Fibroblast of skin of left biceps (primary cell): ENCODE measurements at places on chromosomes 6 and 20.

DNA sequence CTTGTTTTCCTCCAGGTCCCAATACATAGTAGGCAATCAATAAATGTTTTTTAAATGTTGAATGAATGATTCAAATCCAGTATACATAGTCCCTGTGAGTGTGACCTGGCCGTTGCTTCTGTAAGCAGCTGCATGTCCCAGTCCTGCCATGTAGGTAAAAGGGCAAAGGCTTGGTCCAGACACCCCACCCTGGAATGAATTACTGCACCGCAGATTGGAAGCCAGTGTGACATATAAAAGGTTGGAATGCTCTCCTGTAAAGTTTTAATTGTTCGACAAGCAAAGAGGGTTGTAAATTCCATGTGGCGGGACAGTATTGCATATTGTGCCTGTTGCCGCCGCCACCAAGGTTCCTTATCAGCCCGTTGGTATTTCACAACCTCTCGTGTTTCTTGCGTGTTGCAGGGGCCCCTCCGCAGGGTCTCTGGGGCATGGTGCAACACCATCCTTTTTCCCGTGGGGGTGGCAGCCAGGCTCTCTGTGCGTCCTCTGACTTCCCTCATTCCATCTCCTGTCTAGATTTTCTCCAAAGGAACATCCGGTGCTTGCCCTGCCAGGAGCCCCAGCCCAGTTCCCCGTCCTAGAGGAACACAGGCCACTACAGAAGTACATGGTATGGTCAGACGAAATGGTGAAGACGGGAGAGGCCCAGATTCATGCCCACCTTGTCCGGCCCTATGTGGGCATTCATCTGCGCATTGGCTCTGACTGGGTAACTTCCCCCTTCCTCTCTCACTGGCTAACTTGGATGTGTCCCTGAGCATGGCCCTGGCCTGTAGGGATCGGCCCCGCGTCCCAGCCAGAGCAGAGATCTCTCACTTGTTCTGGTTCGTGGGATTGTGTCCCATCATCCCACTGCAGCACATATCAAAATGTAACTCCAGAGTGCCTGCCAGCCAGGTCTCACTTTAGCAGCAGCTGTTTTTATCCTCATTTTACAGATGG, 20.3 kb downstream of the POFUT1 start:
- DNase-seq = no peak

DNA sequence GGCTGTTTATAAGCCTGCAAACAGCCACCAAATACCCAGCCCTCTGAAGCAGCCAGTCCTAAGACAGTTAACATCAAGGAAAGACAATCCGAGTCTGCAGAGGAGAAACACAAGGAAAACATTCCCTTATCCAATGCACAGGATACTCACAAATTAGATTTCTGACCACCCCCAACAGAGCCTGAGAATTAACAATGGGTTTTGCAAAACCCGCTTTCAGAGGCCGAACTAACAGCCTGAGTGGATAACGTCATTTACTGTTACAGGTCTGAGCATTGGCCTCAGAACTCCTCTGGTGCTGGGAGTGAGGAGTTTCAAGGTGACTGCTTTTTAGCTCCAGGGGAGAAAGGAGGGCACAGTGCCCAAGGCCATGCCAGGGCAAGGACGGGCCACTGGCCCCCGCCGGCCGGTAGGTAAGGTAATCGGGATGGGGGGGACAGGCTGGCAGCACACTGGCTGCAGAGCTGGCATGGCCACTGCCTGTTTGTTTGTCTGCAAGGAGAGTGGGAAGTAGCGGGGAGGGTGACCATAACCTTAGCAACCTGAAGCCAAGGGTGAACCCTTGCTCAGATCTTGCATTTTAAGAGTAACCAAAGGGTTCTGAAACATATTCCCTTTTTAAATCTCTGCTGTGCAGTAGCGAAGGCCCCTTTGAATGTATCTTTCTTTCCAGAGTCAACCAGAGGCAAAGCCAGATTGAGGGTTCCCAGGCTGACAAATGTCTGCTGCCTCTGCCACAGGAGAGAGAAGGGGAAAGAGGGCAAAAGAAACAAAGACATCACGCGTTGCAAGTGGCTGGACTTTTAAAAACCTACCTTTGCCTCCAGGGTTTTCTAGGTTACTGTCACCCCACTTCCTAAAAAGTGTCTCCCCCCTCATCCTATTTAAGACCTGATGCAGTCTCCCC, 3.9 kb downstream of the ZMYND8 start:
- no peak for DNase-seq

DNA sequence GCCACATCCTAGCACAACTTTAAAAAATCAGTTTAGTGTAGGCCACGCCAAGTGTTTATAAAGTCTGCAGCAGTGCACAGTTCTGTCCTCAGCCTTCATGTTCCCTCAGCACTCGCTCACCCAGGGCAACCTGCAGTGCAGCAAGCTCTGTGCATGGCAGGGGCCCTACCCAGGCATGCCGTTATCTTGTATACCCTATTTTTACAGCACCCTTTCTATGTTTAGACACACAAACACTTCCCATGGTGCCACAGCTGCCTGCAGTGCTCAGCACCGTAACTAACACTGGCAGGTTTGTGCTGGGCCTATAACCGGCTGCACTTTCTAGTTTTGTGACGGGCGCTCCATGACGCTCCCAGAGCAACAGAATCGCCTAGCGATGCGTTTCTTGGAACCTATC, 43.8 kb downstream of the ZBTB46 start:
- no peak for DNase-seq

DNA sequence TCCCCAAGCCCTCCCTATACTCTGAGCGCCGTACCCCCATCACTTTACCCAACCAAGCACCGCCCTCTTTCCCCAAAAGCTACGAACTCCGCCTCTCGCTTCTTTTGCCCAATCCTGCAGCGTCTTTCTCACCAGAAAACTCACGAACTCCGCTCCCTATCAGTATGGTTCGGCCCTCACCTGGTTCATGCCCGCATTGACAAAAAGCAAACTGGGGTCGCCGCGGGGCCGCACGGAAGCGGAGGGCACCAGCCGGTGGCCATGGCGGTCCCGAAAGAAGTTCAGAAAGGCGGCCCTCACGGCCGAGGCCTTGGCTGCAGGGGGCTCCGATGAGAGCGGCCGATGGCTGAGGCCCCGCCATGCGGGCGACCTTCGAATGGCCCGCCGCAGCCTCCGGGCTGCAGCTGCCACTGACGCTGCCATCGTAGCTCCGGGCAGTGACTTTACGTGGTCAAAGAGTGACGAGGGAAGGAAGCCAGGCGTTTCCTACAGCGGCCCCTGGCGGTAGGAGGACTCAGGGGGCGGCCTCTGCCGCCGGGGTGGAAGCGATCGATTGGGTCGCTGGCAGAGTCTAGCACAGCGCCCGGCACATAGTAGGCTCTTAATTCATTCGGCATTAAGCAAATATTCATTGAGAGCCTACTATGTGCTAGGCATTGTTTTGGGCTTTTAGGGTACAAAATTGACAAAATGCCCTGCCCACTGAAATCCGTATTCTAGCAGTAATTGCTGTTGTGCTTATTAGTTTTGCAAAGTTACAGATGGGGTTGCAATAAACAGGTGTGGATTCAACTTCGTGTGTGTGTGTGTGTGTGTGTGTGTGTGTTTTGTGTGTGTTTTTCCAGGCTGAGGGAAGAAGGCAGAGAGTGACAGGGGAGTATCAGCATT, at the start of gene AARS2:
Gene AARS2 (minus strand): TSS at position 447 of the 888 bp plus-strand sequence. CDS start 24 bp downstream, at position 423.
- peak; percentile 55 for DNase-seq

- DNase-seq = peak; percentile 45
These were observed 80.0 kb upstream of the TOP1 start for GRCh38 chr20:40948465-40949267.

GRCh38 chr20:33624399-33624798, 37.7 kb upstream of the C20orf144 start:
- DNase-seq = no peak

GRCh38 chr6:17204533-17204932, 76.6 kb upstream of the RBM24 start:
- DNase-seq = no peak

- DNase-seq = no peak
These were observed 31.2 kb downstream of the PARD6B start for GRCh38 chr20:50762435-50763220.

DNA sequence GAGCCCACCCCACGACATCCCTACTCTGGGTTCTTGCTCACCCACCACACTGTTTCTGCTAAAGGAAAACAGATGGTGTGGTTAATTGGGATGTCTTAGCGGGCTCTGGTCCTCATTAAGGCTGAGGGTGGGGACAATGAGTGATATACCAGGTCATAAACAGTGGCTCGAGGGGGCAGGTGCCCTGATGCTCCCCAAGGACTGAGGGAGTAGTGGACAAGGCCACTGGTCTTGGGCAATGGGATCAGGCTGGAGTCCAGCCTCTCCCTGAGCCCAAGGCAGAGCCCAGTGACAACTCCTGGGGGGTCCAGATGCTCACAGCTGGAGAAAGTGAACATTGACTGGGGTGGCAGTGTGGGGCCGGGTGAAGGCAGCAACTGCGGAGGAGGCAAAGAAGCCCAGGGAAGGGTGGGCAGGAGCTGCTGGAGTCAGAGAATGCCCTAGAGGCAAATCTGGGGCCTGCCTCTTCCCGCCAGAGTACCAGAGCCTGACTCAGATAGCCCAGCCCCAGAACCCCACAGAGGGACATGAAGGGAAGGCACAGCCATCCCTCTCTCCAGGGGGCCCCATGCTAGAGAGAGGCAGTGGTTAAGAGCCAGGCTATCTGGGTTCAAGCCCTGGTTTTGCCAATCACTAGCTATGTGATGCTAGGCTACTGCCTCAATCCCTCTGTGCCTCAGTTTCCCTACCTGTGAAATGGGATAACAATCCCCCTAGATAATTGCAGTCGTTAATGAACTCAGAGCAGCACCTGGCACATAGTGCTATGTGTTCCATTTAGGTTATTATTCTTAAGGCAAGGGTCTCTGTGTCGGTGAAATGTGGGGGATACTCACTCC, 72.3 kb downstream of the MRPL14 start:
- peak; percentile 54 for DNase-seq

DNA sequence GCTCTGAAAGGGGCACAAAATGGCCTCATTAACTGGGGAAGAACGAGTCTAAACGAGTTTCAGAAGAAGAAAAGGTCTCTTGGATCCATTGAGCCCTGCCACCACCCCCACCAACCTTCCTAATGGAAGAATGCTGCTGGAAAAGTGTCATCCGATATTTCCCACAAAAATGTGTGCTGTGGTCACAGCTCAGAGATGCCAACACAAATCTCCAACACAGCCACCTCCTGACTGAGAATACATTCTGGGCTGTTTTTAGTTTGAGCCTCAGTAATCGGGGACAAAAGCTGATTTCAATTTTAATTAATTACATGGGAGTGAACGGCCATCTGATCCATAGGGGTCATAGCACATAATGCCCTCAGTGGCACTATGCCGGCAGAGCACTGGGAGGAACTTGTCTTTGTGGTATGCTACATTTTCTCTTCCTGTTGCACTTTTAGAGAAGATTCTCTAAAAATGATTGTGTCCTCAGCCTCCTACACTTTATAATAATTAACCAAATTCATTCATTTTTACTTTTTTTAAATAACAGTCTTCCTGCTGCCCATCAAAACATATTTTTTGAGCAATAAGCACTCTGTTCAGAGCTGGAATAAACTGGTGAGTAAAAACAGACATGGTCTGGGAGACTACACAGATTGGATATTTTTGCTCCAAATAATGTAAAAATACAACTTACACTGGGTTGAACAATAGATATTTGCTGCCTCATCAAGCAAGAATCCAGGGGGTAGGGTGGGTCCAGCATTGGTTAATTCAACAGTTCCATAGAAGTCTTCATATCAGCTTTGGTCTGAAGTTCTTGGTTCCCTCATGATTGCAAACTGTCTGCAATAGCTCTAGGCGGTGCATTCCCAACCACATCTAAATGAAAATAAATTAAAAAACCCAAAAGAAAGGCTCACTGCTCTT, 143.6 kb upstream of the TMEM170B start:
- DNase-seq = peak; percentile 21

- DNase-seq = no peak
These were observed 2.1 kb upstream of the TMX4 start for GRCh38 chr20:8021541-8022269.

- no peak for DNase-seq
These were observed 54.3 kb upstream of the GMPR start for GRCh38 chr6:16184129-16184528.

DNA sequence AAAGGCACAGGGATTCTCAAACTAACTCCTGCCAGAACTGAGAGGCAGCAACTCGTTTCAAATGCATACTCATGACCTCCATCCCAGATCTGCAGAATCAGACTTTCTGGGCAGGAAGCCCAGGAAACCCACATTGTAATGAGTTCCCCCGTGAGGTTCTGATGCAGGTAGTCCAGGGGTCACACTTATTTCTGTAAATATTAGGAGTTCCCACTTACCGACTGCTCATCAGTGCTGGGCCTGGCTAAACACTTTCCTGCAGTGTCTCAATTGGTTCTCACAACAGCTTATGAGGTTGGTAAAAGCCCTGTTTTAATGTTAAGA, 11.6 kb downstream of the DUSP15 start:
- DNase-seq = no peak

- no peak for DNase-seq
These were observed 67.2 kb downstream of the DTNBP1 start for GRCh38 chr6:15595461-15596173.

- DNase-seq = no peak
These were observed 62.0 kb upstream of the EPB41L1 start for GRCh38 chr20:36092398-36093024.

DNA sequence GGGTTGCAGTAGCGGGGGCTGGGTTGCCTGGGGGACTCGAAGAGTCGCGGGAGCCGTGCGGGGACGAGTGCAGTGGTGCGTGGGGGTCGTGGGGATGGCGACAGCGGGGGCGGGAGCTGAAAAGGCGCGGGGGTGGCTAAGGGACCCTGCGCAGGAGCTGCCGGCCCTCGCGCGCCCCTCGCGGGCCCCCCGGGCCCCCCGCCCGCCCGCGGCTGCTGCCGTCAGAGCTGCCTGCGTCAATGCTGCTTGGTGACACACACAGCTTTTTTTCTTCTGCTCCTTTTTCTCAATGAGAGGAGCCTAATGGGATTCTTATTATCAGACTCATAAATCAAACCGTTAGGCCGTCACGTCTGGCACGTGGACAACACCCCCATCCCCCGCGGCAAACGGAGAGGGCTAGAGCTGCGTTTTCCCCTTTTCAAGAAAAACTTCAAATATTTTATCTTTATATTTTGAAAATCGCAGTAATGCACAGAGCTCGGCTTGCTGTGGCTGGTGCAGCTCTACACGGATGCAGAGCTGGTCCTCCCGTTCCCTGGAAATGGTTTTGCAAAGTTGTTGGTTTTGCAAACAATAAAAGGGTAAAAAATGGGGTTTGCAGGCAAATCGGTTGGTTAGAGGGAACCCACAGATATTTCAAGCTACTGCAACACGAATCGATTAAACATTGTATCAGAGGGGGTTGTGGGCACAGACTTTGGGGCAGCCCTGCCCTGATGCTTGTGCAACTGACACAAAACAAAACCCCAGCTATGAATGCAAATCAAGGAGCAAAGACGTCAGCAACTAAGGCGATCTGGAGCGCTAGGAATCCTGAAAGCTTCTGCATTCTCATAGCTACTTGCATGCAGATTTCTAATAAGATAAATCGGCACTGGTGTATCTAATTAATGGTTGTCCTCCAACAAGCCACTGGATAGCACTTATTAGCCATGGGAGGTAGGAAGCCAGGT, 161.4 kb downstream of the TBXT start:
- peak; percentile 77 for DNase-seq

DNA sequence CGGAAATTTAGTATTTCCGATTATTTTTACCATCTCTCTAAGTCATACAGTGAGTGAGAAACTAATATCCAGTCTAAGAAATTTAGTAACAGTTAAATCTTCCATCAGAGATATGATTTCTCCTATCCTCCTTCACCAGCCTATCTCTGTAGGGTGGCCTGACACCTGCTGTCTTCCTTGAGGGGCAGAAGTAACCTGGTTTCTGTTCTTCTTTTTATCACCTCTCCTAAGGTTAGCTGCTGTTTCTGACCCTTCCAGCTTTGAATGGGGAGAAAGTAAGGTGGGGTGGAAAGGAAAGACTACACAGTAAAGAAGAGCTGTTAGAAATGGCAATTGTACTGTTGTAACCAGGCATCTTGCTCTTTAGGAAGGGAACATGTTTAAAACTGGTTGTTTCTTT, 447.7 kb downstream of the PHF3 start:
- no peak for DNase-seq
